ENCODE measurements at places on chromosomes 4 and X.

- no peak for DNase-seq
Measured at GRCh38 chr4:87134122-87134521, 86.3 kb downstream of the KLHL8 start.

DNA sequence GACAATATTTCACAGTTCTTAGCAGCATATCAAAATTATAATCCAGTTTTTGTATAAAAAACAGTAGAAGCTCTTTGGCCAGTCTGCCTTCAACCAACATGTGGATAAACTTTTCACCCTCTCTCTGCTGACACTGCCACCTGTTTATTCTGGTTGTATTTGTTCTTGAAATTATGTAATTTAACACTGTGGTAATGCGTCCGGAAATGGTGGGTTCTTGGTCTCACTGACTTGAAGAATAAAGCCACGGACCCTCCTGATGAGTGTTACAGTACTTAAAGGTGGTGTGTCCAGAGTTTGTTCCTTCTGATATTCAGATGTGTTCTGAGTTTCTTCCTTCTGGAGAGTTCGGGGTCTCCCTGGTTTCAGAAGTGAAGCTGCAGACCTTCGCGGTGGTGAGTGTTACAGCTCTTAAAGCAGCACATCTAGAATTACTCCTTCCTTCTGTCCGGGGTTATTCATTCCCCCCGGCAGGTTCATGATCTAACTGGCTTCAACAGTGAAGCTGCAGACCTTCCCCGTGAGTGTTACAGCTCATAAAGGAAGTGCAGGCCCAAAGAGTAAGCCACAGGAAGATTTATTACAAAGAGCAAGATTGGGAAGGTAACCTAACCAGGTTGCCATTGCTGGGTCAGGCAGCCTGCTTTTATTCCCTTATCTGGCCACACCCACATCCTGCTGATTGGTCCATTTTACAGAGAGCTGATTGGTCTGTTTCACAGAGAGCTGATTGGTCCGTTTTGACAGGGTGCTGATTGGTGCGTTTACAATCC lies 15.7 kb downstream of the FAM184B start:
- no peak for DNase-seq

GRCh38 chr4:187477224-187477623 lies 518.3 kb upstream of the ZFP42 start:
- DNase-seq, result no peak

GRCh38 chrX:76850851-76851250 lies 423.3 kb downstream of the MAGEE1 start:
- no peak for DNase-seq

DNA sequence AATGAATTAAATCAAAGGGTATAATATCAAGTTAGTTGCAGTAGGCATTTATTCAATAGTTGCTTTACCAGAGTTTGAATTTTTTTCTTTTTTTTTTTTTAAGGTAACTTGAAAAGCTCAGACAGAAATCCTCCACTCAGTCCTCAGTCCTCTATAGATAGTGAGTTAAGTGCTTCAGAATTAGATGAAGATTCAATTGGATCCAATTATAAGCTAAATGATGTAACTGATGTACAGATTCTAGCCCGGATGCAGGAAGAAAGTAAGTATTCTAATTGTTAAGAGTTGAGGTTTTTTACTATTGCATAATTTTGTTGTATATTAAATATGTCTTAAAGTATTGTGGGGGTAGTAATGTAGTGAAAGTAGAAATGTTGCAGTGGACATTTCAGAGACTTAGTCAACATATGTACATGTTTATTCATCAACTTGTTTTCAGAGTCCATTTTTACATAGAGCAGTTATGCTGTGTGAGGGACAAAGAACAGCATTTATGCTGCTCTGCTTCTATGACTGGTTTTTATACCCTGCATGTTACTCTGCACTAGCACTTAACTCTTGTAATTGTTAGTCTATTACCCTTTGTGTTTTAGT lies 38.4 kb downstream of the SLAIN2 start:
- no peak for DNase-seq

DNA sequence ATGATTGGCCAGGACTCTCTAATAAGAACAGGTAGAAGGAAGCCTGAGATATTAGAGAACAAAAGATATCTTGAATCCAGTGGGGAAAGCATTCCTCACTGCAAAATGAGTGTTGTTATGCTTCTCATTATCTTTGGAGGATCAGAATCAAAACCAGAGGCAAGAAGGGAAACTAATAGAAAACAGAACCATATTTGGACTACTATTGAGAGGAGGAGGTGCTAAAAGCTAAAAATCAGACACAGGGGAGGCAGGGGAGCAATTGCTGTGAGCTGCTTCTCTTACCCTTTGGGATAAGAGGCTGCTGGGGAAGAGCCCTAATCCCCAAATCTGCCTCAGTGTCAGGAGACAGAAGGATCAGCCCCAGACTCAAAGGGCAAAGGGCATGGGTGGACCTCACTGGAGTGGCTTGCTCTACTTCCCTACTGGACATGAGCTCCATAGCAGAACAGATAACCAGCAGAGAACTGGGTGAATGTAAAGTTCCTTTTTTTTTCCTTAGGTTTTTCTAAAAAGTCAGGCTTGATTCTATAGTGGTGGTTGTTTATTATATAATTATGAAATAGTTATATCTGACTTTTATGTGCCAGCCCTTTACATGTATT lies 60.1 kb downstream of the SEPTIN11 start:
- DNase-seq, result no peak

DNA sequence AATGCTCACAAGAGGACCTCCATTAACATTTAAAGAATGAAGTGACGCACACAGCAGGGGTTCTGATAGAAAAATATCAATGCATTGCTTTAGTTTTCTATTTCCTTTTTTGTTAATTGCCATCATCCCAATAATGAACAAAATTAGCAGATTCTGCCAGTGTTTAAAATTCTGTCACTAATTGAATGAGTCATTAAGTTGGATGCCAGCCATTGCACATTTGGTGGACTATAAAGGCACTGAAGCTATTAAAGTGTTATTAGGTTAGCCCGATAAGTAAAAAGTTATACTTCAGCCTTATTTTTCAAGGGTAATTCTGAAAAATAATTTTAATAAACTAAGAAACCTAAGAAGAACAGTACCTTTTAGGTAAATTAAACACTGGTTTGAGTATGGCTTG lies 53.1 kb downstream of the MAP3K15 start:
- DNase-seq, result no peak

- no peak for DNase-seq
Measured at GRCh38 chr4:177568931-177569330, 126.7 kb upstream of the AGA start.

- no peak for DNase-seq
Measured at GRCh38 chr4:182432819-182433218, 189.6 kb downstream of the TENM3 start.

GRCh38 chr4:123398066-123398852 lies 1.7 kb downstream of the SPRY1 start:
- peak; percentile 79 for DNase-seq

DNA sequence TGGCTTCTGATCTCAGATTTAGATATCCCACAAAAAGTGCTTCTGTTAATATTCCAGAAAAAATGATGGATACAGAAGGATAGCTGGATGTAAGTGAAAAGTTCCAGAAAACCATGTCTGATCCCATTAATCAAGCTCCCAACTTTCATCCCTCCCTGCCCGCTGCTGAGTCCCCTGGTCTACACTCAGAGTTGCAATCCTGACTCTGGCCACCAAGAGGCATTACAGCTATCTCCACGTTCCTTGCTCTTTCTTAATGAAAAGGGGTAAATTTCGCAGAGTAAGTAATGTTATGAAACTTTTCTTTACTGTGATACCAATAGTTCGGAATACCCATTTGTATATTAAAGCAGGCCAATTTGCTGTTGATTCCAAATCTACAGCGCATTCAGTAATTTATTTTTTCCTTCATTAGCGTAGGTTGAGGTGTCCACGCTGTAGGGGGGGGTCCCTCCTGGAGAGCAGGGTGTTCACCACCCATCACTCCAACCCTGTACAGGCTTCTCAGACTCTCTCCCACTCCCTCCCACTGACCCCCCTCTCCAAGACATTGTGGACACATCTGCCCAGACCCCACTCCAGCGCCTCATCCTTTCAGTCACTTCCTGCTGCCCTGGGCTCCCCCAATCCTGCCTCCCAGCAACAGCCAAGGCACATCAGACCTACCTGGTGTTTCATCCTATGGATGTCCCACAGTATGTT lies 55.1 kb downstream of the RAB40A start:
- no peak for DNase-seq

- DNase-seq, result no peak
Measured at GRCh38 chr4:67616478-67616877, 58.0 kb downstream of the STAP1 start.

DNA sequence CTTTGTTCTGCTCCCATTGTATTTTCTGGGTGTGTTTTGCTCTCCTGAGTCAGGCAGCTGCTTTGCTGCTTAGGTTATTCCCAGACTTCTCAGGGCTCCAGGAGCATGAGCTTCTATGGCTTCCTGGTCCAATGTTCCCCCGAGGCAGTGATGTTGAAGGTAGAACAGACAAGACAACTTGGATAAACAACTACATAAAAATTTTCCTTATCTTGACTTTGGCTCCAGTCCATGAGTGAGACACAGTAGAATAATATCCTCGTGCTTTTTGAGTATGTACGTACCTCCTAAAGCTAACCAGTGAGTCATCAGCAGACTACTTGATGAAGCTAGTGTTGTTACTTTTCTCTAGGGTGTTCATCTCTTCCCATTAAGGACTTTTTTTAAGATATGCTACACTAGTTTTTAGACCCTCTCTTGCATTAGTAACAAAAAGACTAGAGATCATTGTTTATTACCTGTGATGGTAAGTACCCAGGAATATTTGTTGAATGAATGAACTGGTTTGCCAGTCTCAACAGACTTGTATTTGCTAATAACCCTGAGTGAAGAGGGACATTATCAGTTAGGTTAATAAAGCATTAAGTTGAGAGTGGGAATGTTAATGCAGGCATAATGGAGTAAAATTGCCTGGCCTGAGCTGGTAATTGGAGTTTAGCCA lies 131.9 kb downstream of the FHIP1A start:
- DNase-seq, result no peak

GRCh38 chr4:37326852-37327251 lies 82.3 kb downstream of the NWD2 start:
- DNase-seq, result no peak

DNA sequence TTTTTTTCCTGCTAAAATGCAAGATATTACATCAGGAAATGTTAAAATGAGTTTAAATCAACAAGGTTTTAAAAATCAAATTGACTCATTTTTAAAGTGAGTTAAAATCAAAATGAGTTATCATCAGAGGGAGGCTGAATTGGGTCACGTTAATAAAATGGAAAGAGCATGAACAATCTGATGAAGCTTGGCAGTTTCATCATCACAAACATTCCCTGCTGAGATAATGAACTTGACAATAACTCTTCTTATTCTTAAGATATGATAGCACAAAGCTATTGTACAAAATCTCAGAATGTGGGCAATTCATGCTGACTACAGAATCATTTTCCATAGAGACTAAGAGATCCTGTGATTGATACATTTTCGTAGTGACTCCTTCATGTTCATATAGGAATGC lies 1086.7 kb downstream of the STIM2 start:
- no peak for DNase-seq

DNA sequence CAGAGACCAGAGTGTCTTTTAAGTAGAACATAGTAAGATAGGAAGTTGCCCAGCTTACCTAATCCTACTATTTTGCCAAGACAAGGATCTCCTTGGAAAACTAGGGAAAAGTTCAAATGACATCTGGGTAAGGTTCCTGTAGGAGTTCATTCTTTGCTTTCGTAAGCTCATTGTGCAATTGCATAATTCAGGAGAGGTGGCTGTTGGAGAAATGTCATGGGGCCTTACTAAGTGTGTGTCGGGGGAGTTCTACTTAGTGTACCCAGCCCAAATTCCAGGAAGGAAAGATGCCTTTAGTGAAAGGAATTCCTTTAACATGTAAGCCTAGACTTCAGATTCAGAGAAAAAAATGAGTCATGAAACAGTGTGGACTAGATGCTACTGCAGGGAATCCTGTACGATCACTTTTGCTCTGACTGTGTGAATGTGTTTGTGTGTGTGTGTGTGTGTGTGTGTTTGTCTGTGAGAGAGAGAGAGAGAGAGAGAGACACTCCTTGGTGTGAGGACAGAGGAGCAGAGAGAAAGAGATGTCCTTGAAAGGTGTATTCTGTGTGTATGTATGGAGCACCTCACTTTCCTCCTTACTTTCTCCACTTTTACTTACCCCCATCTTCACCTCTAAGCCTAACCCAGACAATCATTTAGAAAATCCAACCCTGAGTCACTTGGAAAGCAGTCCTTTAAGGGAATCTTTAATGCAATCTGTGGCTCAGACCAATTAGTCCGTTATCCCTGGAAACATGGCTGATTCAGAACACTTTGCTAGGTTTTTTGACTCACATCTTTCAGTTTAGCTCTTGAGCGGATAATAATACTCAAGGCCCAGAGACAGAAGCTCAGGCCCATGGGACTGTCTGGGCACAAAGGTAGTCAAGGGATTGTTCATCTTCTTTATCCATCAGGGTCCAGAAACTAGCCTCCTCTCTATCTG lies 114.5 kb upstream of the ACSL4 start:
- no peak for DNase-seq

DNA sequence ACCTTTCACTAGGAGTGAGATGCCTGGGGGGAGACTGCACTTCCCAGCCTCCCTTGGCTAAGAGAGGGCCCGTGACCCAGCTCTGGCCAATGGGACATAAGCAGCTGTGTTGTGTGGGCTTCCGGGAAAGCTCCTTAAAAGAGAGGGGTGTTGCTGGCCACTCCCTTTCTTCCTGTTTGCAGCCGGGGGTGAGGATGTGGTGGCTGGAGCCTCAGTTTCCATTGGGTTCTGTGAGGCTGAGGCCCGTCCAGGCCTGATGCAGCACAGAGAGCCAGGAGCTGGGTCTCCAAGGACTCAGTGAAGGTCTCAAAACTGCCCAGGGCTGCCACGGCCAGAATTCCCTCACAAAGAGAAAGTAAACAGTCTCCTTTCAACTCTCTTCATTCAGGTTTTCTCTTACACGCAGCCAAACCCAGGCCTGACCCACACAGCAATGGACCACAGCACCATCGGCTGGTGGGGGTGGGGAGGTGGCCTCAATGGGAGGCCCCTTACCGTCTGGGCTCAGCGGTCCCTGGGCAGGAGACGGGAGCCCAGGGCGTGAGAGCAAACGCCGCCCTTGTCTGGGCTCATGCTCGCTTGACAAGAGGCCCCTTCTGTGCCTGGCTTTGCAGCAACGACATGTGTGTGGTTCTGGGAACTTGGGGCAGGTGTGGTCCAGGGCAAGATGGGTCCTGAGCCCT lies 6.6 kb downstream of the NKX1-1 start:
- DNase-seq, result no peak

GRCh38 chrX:129663171-129663570 lies 8.4 kb upstream of the APLN start:
- DNase-seq, result no peak

DNA sequence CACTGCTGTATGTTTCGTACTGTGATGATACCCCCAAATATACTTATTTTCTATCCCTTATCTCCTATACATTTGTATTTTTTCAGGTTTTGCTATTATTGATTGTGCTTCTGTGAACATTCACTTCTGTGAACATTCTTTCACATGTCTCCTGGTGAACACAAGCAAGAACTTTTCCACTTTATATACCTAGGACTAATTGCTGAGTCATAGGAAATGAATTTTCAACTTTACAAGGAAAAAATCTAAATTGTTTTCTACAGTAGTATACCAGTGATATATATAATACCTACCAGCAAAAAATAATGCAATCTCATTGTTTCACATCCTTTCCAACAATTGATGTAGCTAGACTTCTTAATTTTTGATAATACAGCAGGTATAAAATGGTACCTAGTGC lies 139.5 kb upstream of the MAGEB18 start:
- DNase-seq, result no peak
